Effector memory CD4-positive, alpha-beta T cell (primary cell): ENCODE measurements at places on chromosomes 6 and 20.

GRCh38 chr20:20012541-20012940 lies 4.6 kb upstream of the NAA20 start:
- H3K27me3 ChIP-seq = no peaks in the 10 kb centered on the region
- no peak overlapping the region for H3K27ac ChIP-seq
- H3K4me1 ChIP-seq = peaks cover 3% of the 10 kb centered on the region
- DNase-seq = no peak
- H3K36me3 ChIP-seq = no peaks in the 10 kb centered on the region
- H3K4me3 ChIP-seq = no peak overlapping the region

- no peaks in the 10 kb centered on the region for H3K36me3 ChIP-seq
- no peaks in the 10 kb centered on the region for H3K27me3 ChIP-seq
- H3K27ac ChIP-seq = no peak overlapping the region
These were observed 9.6 kb downstream of the MOXD1 start for GRCh38 chr6:132391391-132392269.

- DNase-seq = no peak
- H3K27me3 ChIP-seq = no peaks in the 10 kb centered on the region
- no peaks in the 10 kb centered on the region for H3K4me1 ChIP-seq
- H3K36me3 ChIP-seq = no peaks in the 10 kb centered on the region
- H3K4me3 ChIP-seq = no peak overlapping the region
These were observed 189.7 kb upstream of the NOX3 start for GRCh38 chr6:155645325-155645724.

- no peaks in the 10 kb centered on the region for H3K27me3 ChIP-seq
- no peak overlapping the region for H3K4me3 ChIP-seq
- no peaks in the 10 kb centered on the region for H3K4me1 ChIP-seq
- no peak for DNase-seq
- no peak overlapping the region for H3K27ac ChIP-seq
- H3K36me3 ChIP-seq = no peaks in the 10 kb centered on the region
These were observed 39.9 kb downstream of the EDN3 start for GRCh38 chr20:59340201-59340885.

GRCh38 chr6:161444464-161444863 lies 170.6 kb upstream of the AGPAT4 start:
- no peak for DNase-seq
- no peak overlapping the region for H3K4me3 ChIP-seq
- H3K27ac ChIP-seq = no peak overlapping the region
- no peaks in the 10 kb centered on the region for H3K27me3 ChIP-seq
- H3K36me3 ChIP-seq = no peaks in the 10 kb centered on the region

GRCh38 chr20:61972636-61973508 lies 92.8 kb downstream of the TAF4 start:
- no peak overlapping the region for H3K27ac ChIP-seq
- no peak for DNase-seq
- H3K27me3 ChIP-seq = no peaks in the 10 kb centered on the region
- H3K4me1 ChIP-seq = no peaks in the 10 kb centered on the region
- peaks cover 34% of the 10 kb centered on the region for H3K36me3 ChIP-seq

DNA sequence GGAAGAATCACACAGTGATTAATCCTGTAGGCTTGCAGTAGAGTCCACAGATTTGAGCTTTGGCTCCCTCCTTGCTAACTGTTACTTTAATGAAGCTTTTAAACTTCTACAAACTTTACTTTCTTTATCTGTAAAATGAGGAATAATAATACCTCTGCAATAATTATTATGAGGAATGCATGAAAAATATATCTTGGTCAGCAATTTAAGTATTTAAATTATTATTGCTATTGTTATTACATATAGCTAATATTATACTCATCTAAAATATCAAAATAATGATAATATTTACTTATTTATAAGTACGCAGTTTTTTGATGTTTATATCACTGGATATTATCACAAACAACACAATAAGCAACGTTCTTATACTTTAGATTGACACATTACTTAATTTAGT lies 38.3 kb upstream of the LAMA2 start:
- H3K27ac ChIP-seq = no peak overlapping the region
- no peak for DNase-seq
- no peak overlapping the region for H3K4me3 ChIP-seq
- H3K4me1 ChIP-seq = no peaks in the 10 kb centered on the region

- no peak overlapping the region for H3K4me3 ChIP-seq
- DNase-seq = no peak
- H3K4me1 ChIP-seq = no peaks in the 10 kb centered on the region
- no peaks in the 10 kb centered on the region for H3K36me3 ChIP-seq
These were observed 9.6 kb upstream of the PLG start for GRCh38 chr6:160692369-160692959.

- no peaks in the 10 kb centered on the region for H3K36me3 ChIP-seq
- H3K27me3 ChIP-seq = no peaks in the 10 kb centered on the region
- DNase-seq = peak; percentile 36
- H3K4me1 ChIP-seq = peaks cover 3% of the 10 kb centered on the region
These were observed 5.8 kb upstream of the BFSP1 start for GRCh38 chr20:17536944-17537444.
